Activated naive CD4-positive, alpha-beta T cell treated with anti-CD3 and anti-CD28 coated beads for 36 hours (primary cell): ENCODE measurements at places on chromosomes 12 and 14. TPM values are rescaled to one million over a fixed set of nuclear protein-coding genes. Genes with fewer than 3 reads are reported as not detected.

Gene EFS
- total RNA-seq: not detected

Gene FOXG1
- not detected for total RNA-seq

Gene ZNF219
- total RNA-seq: 8.3 TPM

Gene TMEM30B
- 3.0 TPM for total RNA-seq

Gene FAIM2
- 0.42 TPM for total RNA-seq

Gene TEAD4
- total RNA-seq: 3.7 TPM

Gene AQP6
- total RNA-seq: not detected

Gene PNN
- 100 TPM for total RNA-seq

Gene SCN8A
- total RNA-seq: 0.50 TPM

Gene CHGA
- not detected for total RNA-seq
